Stimulated activated CD4-positive, alpha-beta T cell treated with anti-CD3 and anti-CD28 coated beads, Interleukin-2, amount 100 ng/mL, for 24 hours (primary cell): ENCODE measurements at places on chromosomes 3 and 15.

DNA sequence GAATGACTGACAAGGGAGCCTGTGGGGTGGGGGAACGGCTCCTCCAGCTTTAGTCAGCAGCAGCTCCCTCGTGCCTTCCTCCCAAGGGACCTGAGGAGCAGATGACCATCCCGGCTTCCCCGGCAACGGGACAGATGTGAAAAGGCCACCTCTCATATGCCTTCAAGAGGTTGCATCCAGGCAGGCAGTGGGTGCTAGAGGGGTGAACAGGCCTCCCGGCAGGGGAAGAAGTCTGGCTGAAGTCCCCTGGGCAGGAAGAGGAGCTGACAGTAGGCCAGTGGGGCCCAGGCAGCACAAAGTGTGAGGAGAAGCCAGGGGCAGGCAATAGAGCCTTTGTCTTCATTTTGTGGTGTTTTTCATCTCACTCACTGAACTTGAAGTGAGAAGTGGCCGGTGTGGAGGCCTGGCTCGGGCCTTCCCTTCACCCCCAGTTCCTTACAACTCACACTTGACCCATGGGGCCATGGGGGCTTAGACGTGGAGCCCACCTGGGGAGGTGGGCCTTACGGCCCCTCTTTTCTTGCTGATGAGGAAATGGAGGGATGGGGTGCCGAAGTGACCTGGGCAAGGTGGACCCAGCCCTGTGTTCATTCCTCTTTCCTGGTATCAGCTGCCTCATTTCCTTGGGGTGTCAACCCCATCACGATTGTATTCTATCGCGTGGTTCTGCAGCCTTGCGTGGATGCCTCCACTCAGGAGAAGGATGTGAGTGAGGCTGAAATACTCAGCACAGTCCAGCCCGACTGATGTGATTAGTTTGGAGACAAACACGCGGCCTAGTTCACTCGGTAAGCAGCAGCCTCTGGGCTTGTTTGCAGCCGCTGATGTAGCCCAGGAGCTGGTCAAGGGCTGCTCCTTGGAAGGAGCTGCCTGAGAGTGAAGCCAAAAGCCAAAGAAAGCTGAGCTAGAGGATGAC is 115.5 kb upstream of the ALDH1A3 start:
- no peak for DNase-seq

- DNase-seq: no peak
Measured at GRCh38 chr3:179791793-179792192, 139.0 kb downstream of the USP13 start.

- no peak for DNase-seq
Measured at GRCh38 chr3:175270198-175270837, 411.2 kb downstream of the NAALADL2 start.

- no peak for DNase-seq
Measured at GRCh38 chr3:171055336-171056178, 29.0 kb upstream of the SLC2A2 start.

DNA sequence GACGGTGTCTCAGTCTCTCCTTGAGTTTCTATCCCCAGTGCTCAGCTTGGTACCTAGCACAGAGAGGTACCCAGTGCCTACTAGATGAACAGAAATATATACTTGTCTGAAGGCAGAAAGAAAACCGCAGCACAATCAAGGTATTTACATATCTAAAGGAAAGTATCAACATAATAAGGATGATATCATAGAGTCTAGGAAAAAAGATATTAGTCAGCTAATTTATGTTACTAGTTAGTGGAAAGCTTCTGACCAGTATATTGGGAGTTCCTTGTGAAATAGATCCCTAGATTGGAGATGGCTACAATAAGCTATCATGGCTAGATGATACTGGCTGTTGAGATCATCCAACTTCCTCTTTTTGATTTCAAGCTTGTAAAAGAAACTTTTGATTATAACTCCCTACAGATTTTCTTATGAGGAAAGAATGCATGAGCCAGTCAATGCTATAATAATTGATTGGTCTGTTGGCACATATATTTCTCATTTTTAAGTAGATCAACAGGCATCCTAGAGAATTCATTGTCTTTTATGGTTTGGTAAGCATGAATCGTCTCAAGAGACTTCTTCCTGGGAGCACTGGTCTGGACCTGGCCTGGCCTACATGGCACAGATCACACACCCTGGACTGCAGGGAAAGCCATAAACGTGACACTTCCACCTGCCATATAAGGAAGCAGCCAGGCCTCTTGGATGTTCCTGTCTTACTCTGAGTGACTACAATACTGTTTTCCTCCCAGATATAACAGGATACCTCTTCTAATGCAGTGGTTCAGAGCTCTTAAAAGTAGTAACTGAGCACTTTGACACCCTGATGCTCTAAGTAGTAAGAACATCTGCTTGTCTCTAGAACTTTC is 60.7 kb downstream of the IMPG2 start:
- DNase-seq: no peak

GRCh38 chr3:120145542-120146285 is 51.5 kb upstream of the GSK3B start:
- DNase-seq: no peak

DNA sequence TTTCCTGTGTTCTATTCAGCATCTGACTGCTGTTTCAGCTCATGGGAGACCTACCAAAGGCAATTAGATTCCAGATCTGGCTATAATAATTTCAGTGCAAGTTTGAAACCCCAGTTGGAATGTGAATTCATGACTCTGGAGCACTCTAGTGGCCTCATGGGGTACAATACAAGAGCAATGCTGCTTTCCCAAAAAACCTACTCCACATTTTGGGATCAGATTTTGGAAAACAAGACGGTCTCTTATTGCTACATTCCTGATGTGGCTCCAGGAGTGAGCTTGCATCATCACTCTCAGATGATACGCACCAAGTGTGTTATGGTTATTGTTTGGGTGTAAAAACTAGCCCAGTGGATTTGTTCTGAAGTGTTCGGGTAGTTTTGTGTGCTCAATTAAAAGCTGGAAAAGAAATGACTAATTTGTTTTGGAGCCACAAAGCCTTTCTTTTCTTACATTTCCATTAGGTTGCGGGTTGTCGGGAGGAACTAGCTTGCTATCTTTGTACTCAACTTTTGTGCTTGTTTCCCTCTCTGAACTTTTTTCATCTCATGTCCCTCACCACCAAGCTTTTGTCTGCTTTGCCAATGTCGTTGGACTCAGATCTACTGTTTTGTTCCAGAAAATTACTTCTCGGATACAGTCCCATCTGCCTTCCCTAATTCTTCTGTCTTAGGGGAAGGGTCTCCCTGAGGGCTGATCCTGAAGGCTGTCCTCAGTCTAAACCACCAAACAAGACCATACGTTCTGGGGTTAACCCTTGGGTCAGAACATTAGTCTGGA is 272.1 kb downstream of the BBX start:
- no peak for DNase-seq

GRCh38 chr3:52228266-52228665 is 2.8 kb upstream of the TLR9 start:
- DNase-seq: no peak

- no peak for DNase-seq
Measured at GRCh38 chr3:151879037-151879436, 5.6 kb downstream of the SUCNR1 start.

DNA sequence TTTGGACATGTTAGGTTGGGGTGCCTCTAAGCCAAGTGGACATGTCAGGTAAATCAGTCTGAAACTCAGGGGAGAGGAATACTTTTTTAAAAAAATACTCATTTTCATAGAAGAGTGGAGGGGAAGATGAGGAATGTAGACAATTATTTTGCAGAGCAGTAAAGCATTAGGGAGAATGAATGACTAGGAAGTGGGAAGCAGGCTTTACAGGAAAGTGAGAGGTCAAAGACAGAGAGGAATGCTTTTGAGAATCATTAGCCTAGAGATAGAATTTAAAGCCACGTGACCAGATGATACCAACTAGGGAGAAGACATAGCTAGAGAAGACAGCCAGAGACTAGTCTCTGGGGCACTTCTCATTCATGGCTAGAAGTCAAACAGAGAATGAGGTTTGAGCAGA is 91.0 kb downstream of the RAD18 start:
- no peak for DNase-seq

DNA sequence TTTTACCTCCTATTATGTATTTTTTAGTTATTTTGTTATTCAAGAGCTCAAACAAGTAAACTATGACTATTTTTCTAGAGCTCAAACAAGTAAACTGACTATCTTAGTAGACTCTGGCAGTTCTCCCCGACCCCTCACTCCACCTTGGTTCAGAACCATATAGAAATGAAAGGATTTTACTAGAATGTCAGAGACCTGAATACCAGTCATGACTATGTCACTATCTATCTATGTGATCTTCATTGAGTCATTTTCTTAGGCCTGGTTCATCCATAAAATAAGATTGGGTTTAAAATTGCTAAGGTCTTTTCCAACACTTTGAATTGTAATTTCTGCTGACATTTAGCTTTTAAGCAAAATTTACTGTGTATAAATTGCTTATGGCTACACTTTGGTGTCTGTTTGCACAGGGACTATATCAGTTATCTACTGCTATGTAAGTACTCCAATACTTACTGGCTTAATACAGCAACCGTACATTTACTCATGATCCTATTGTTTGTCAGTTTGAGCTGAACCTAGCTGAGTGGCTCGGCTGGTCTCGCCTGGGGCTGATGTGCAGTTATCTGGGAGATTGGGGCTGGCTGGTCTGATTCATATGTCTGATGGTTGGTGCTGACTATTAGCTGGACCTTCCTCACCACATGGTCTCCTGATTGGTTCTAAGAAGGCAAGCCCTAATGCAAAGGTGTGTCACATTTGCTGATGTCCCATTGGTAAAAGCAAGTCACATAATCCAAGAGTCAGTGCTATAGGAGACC is 37.0 kb downstream of the RASA2 start:
- DNase-seq: no peak

GRCh38 chr15:45948181-45948621 is 313.4 kb downstream of the SQOR start:
- no peak for DNase-seq

DNA sequence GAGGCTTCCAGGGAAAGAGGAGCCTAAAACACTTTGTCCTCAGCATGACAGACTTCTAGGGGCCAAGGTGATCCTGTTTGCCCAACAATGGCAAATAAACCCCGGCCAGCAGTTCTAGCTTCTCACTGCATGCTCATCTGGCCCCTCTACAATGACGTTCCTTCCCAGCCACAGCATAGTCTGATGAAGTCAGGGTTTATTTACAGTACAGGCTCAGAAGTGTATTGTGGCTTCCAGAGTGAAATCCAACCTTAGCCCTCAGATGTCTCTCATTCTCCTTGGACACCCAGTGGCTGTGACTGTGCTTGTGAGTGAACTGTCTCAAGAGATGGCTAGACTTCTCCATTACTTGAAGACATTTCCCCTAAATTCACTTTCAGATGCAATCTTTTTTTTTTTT is 40.8 kb downstream of the BFSP2 start:
- DNase-seq: no peak

GRCh38 chr3:124680521-124680920 is 49.7 kb upstream of the UMPS start:
- no peak for DNase-seq

DNA sequence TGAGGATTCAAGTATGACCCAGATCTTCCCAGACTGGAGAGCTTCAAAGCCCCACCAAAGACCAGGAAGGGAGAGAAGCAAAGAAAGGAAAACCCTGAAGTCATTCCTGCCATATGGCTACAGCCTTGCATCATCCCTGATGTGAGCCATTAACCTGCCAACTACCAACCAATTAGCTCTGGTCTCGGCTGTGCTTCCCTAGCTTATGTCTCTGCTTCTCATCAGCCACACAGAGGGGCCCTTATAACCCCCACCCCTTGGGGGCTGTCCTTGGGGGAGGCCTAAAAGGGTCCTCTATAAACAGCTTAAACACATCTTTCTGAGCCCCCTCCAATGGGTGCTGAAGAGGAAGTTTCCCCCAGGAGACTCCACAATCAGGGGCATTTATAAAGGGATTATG is 52.8 kb downstream of the NOX5 start:
- no peak for DNase-seq

- no peak for DNase-seq
Measured at GRCh38 chr15:75229191-75230015, 27.7 kb downstream of the C15orf39 start.

- DNase-seq: no peak
Measured at GRCh38 chr3:128537091-128537703, 44.2 kb upstream of the GATA2 start.

DNA sequence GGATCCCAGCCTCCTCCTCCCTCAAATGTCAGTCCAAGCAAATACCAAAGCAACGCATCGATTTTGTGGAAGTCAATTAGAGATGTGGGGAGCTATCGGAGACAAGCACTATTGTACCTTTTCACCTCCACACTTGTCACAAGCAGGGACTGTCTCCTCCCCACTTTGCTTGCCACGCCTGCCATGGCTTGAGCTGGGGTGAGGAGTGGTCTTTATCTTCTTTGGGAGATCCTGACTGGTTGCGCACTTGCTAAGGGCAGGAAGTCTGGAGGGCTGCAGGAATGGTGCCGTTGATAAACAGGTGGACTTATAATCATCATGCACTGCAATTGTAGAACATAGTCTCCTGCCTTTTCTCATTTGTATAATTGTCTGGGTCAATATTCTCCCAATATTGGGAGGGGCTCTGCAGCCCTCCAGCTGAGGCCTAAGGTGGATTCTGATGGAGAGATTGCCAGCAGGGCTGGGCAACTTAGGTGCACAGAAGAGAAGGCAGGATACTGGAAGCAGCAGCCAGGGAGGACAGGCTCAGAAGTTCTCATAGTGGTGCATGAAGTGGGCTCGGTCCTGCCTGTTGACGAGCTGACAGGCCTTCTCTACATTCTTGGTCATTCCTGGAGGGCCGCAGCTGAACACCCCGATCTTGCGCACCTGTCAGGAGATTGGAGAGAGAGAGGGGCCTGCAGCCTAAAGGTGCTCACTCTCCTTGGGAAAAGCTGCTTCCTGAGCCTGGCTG is 20.2 kb downstream of the DUOX2 start:
- DNase-seq: no peak

GRCh38 chr3:52507359-52507758 is 12.2 kb downstream of the STAB1 start:
- no peak for DNase-seq

- no peak for DNase-seq
Measured at GRCh38 chr3:98711426-98711825, 51.7 kb upstream of the ST3GAL6 start.

- DNase-seq: no peak
Measured at GRCh38 chr3:17505856-17506255, 236.6 kb downstream of the TBC1D5 start.

- no peak for DNase-seq
Measured at GRCh38 chr15:45780352-45780751, 145.5 kb downstream of the SQOR start.

- no peak for DNase-seq
Measured at GRCh38 chr3:127858521-127858920, 36.2 kb upstream of the MGLL start.

DNA sequence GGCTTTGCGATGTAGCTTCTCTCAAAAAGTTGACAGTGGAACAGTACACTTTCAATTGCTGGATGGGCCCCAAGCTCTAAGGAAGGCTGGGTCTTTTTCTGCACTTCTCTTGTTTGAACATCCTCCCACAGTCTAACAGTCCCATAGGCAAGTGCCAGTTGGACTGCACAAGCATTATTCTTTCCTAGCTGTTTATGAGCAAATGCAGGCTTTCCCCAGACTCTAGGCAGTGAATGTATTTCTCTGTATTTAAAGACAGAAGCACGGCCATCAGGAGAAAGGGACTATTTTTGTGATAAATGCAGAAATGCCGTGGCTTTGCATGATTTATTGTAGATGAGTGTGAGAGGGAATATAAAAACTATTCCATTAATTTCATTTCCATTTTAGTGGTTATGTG is 539.3 kb upstream of the LMCD1 start:
- no peak for DNase-seq
